Parietal lobe (tissue), 2 donors: ENCODE measurements at places on chromosomes 3 and 15. TPM values are rescaled to one million over a fixed set of nuclear protein-coding genes. Genes with fewer than 3 reads are reported as not detected.

Gene P4HTM
- 78.3 TPM for total RNA-seq

Gene PLSCR4
- total RNA-seq, result 7.5 TPM

Gene CLDN11
- 2.8 TPM for total RNA-seq

Gene KCTD6
- 37.9 TPM for total RNA-seq

Gene SLC9C1
- not detected for total RNA-seq

Gene PRSS50
- total RNA-seq, result 0.31 TPM

Gene UBXN7
- 70.1 TPM for total RNA-seq

Gene COL6A6
- total RNA-seq, result under 0.01 TPM

Gene LYZL4
- total RNA-seq, result not detected

Gene PPARG
- 1.3 TPM for total RNA-seq

Gene MBD4
- 23.2 TPM for total RNA-seq

Gene HGD
- 0.63 TPM for total RNA-seq

Gene CP
- total RNA-seq, result 0.94 TPM

Gene ARPP19
- total RNA-seq, result 140 TPM

Gene CCR8
- not detected for total RNA-seq

Gene KCNH8
- total RNA-seq, result 19.4 TPM

Gene SLC38A3
- 8.1 TPM for total RNA-seq

Gene ZWILCH
- total RNA-seq, result 33.8 TPM

Gene INSYN1
- 28.5 TPM for total RNA-seq

Gene GOLGA6B
- not detected for total RNA-seq

Gene HCLS1
- 2.2 TPM for total RNA-seq

Gene FEM1B
- 160 TPM for total RNA-seq

Gene NPAP1
- 0.94 TPM for total RNA-seq

Gene ZBED2
- total RNA-seq, result not detected

Gene LRTM1
- not detected for total RNA-seq

Gene MAGEF1
- total RNA-seq, result 40.1 TPM

Gene NTRK3
- total RNA-seq, result 95.2 TPM

Gene CACNA2D2
- total RNA-seq, result 4.1 TPM

Gene FBXL2
- 96.7 TPM for total RNA-seq

Gene DUSP7
- total RNA-seq, result 15.3 TPM

Gene MAPKAPK3
- total RNA-seq, result 5.3 TPM

Gene GOLGA6L7
- total RNA-seq, result not detected

Gene KLHL40
- not detected for total RNA-seq

Gene CTDSPL
- 20.7 TPM for total RNA-seq

Gene VPS39
- 109 TPM for total RNA-seq

Gene SI
- not detected for total RNA-seq

Gene CSTA
- not detected for total RNA-seq

Gene LEKR1
- 1.3 TPM for total RNA-seq

Gene STAC
- 14.7 TPM for total RNA-seq
